Stimulated activated CD8-positive, alpha-beta memory T cell treated with anti-CD3 and anti-CD28 coated beads, Interleukin-7, amount 100 ng/mL, for 24 hours (primary cell): ENCODE measurements at places on chromosomes 4 and X.

DNA sequence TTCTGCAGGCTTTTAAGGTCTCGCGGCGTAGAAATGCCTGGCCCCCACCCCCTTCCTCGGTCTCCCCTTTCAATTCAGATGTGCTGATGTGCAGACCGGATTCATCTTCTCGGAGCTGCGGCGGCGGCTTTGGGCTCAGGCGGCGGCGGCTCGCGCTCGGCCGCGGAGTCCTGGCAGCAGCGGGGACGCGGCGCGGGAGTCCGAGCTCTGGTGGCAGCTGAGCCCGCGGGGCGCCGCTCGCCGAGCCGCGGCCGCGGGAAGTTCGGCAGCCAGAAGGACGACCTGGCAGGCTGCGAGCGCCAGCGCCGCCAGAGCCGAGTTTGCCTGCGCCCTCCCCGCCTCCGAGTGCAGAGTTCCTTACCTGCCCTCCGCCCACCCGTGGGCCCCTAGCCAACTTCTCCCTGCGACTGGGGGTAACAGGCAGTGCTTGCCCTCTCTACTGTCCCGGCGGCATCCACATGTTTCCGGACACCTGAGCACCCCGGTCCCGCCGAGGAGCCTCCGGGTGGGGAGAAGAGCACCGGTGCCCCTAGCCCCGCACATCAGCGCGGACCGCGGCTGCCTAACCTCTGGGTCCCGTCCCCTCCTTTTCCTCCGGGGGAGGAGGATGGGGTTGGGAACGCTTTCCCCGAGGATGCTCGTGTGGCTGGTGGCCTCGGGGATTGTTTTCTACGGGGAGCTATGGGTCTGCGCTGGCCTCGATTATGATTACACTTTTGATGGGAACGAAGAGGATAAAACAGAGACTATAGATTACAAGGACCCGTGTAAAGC is 448 bp downstream of the TLL1 start:
- DNase-seq = no peak

GRCh38 chr4:141909541-141909940 is 273.2 kb downstream of the IL15 start:
- no peak for DNase-seq

- no peak for DNase-seq
Observed at GRCh38 chr4:21211846-21212245, 511.6 kb downstream of the PACRGL start.

GRCh38 chr4:79088946-79089691 is 149.9 kb upstream of the PAQR3 start:
- DNase-seq = no peak

DNA sequence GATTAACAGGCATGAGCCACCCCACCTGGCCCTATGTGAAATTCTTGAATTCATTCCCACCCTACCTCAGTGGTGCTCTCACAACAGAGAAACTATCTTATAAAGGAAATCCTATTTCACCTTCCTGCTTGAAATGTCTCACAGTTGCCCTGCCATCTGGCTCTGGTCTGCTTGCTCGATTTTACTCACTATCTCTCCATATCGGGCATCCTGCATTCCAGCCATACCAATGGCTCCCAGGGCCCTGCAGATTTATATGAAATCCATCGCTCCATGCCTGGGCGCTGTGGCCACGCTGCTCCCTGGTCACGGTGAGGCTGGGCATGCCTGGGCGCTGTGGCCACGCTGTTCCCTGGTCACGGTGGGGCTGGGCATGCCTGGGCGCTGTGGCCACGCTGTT is 15.8 kb downstream of the SORBS2 start:
- no peak for DNase-seq

DNA sequence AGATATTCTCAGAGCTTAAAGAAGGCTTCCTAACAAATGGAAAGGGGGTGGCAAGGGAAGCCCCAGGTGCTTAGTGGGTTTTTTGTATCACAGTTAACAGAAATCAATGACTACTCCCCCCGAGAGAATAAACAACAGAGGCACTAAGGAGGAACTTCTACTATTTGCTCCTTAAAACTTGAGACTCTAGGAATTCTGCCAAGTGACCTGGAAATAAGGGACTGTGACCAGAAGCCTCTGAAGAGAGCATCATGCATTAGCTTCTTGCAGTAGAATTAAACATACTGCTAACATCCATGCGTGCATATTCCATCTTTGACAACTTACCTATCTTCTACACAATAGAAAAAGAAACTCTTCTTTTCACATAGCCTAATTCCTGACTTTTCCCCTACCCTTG is 86.8 kb downstream of the CAMK2D start:
- DNase-seq = no peak
